NAMALWA (cell line): ENCODE measurements at places on chromosomes 3 and 15.

GRCh38 chr3:51622868-51623267 is 48.2 kb upstream of the TEX264 start:
- DNase-seq: no peak

DNA sequence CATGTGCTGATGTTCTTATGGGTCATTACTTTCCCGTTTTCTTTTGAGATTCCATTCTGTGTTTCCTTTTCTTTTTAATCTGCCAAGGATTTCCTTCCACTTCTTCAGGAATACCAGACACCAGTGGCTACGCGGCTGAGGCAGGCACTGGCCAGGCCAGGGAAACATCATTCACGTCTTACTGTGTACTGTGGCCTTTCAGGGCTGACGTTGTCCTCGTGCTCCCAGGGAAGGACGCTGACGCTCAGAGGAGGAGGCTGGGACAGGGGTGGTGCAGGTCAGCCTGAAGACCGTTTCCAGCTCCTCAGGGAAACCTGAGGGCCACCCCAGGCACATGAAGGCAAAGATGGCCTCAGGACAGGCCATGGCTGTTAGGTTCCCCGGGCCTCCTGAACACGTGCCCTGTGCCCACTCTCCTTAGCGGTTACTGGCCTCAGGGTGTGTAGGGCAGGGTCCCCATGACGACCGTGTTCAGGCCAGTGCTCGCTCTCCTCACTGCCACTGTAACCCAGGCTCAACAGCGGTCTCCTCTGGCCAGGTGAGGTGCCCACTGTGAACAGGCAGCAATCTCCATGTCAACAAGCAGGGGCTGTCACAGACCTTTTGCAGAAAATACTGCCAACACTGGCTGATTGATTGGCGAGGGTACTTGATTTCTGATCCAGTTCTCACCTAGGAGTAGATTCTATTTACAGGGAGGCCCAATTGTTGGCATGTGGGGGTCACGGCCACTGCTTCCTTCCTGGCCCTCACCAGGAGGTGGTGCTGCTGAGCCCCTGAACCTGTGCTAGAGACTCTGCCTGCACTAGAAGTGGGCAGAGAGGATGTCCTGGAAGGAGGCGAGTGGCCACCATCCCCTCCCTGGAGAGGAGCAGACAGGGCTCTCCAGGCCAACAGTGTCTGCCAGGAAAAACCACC is 169.5 kb downstream of the ATP10A start:
- peak; percentile 36 for DNase-seq

- DNase-seq: no peak
Measured at GRCh38 chr3:42758126-42758525, 14.9 kb downstream of the CCDC13 start.

DNA sequence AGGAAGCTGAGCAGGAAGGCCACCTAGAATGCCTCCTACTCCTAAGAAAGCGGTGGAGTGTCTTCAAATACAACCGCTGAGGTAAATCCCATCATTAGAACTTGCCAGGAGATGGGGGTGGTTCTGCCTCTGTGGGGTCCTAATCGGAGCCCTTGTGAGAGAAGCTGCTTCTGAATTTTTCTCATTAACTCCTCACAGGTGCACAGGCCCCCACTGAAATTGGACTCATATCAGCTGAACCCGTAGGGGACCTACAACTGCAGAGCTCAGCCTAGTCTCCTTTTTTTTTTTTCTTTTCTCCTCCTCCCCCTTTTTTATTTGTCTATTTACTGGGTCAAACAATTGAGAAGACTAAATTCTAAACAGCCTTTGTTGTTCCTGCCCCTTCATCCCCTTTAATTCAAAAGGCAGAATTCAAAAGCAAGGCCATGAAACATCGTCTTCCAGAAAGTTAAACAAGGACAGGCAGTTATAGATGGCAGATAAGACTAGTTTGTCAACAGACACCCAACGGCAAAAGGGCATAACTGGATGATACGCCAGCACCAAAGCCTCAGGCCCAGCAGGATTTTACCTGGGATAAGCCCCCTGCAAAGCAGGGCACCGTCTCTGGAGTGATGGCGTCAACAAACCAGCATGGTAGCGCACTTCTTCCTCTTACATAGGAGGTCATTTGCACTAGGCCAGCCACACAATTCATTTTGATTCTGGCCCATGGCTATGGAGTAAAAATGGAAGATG is 213.7 kb upstream of the HES1 start:
- no peak for DNase-seq

GRCh38 chr3:114418724-114419543 is 125.1 kb downstream of the TIGIT start:
- peak; percentile 77 for DNase-seq
